ENCODE measurements at places on chromosomes 11 and 22. TPM values are rescaled to one million over a fixed set of nuclear protein-coding genes. Genes with fewer than 3 reads are reported as not detected.

OR52N4 gene
- not detected for total RNA-seq

OR51A4 gene
- total RNA-seq: not detected

PRAME gene
- not detected for total RNA-seq

GRCh38 chr11:214083-214482 lies 6.6 kb downstream of the RIC8A start:
- no peak for DNase-seq

DNA sequence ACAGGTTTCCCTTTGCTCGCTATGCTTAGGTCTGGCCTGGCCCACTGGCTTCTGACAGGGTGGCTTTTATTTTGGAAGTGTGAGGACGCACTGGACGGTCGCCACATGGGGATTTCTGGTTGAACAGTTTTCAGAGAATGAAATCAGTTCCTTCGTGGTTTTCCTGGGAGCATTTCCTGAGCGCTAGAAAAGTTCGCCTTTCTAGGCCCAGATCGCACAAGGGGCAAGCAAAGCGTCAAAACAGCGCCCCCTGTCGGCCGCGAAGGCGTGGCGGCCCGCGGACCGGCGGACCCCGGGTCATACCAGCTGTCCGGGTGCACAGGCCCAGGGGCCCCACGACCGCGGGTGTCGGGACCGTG lies 12.7 kb upstream of the CYP2R1 start:
- DNase-seq: peak; percentile 66

DNA sequence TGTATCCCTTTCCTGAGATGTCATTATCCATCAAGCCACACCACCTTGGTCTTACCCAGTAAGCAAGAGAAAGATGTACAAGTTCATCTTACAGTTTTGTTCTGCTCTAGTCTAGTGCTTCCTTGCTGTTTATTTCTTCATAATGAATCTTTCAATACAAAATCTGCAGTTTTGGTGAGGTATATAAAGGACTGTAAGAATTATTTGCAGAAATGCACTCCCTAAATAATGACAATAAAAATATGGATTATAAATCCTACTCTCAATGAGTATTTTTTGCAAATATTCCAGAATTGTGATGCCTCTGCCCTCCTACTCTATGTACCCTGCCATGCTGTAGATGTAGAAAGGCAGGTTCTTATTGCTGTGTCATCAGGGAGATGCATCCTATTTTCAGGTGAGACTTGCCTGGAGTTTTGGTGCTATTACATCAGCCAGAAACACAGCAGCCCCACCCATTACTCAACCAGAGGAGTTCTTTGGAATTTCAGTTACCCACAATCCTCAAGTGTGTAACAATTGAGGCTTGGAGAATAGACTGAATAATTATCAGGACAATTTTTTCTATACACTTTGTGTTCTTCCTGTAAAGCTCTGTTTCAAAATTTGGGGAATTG lies at the start of gene OR10S1:
Gene OR10S1, minus strand, starts transcription at position 51 of the 617 bp plus-strand sequence. CDS start 117 bp downstream, outside the sequence.
- DNase-seq: no peak

DNA sequence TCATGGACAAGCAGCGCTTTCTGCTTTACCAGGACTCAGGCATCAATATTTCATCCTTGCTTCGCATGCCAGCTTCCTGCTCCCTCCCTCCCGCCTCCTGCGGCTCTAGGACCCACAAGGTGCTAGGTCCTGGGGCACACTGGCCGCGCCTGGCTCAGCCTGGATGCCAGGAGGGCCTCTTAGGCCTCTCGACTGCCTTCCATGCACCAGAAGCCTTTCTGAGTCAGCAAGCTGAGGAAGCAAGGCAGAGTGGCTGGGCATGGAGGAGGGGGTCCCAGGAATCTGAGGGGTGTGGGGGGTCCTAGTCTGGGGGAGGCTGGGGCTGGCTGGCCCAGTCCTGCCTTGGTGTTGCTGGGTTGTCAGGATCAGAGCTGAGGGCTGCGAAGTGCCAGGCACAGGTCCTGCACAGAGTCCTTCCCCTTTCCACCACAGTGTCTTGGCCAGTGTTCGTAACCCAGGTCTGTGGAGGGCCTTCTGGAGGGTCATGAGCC lies 61.0 kb upstream of the THY1 start:
- DNase-seq: no peak

GRCh38 chr11:57646799-57647303 lies 2.9 kb downstream of the YPEL4 start:
- no peak for DNase-seq

DNA sequence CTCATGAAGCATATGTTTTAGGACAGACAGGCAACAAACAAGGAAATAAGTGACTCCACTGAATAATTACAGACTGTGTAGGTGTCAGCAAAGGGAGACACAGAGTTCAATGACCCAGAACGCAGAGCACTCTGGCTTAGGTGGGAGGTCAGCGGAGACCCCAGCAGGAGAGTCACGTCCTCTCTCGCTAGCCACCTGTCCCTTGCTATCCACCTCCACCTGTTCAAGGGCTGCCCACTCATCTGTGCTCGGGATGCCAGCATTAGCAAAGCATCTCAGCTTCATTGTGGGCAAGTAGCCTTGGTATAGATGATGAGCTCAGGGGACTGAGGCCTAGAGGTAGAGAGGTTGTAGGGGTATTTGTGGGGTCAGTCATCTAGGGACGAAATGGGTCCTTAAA lies 21.8 kb upstream of the ATXN10 start:
- DNase-seq: no peak

- no peak for DNase-seq
Measured at GRCh38 chr22:46219636-46220035, 30.5 kb downstream of the CDPF1 start.
